AG09309 (cell line): ENCODE measurements at places on chromosomes 12 and 14.

- peak; percentile 75 for DNase-seq
These were observed 200.2 kb downstream of the CHST11 start for GRCh38 chr12:104656921-104657320.

DNA sequence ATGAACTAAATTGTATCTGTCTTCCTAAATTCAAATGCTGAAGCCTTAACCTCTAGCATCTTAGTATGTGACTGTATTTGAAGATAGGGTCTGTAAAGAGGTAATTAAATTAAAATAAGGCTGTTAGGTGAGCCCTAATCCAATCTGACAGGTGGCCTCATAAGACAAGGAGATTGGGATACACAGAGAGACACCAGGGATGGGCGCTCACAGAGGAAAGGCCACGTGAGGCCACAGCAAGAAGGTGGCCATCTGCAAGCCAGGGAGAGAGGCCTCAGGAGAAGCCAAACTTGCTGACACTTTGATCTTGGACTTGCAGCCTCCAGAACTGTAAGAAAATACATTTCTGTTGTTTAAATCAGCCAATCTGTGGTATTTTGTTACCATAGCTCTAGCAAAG is 110.6 kb downstream of the GTF2A1 start:
- no peak for DNase-seq

GRCh38 chr12:91561301-91561957 is 378.8 kb upstream of the DCN start:
- DNase-seq: no peak

DNA sequence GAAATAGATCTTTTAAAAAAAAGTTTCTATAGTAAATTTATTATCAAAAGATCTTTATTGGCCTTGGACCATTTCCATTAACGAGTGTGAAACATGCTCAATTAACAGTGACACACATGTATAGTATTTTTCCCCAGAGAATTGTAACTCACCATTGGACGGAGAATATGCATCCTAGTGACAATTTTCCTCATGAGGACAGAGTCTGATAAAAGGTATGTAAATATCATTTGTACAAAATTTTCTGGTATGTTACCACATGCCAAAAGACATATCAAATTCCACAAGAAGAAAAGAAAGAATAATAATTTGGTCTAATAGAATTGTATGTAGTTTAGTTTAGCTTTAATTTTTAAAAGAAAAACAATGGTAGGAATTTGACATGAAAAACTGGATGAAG is 1096.0 kb upstream of the FLRT2 start:
- DNase-seq: no peak

DNA sequence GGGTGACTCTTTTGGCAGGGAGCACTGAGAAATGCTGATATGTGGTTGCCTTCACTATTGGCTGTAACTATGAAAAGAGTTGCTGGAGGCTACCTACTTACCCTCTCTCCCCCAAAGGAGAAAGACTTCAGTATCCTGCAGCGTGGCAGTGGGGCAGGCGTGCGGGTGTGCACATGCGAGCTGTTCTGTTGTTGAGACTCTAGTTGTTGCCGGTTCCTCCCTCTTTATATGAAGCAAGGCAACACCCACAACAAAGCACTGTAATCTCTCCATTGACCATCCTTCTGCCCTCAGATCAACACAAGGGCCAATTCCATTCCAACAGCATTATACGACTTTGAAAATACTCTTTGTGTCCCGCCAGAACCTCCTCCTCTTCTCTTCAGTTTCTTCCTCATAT is 259.4 kb downstream of the CACNA1C start:
- no peak for DNase-seq

- DNase-seq: no peak
These were observed 20.3 kb downstream of the VDR start for GRCh38 chr12:47884501-47884900.

- peak; percentile 60 for DNase-seq
These were observed 2.8 kb upstream of the CLEC9A start for GRCh38 chr12:10027721-10028120.

- DNase-seq: no peak
These were observed 308.4 kb upstream of the LRFN5 start for GRCh38 chr14:41298328-41298690.

DNA sequence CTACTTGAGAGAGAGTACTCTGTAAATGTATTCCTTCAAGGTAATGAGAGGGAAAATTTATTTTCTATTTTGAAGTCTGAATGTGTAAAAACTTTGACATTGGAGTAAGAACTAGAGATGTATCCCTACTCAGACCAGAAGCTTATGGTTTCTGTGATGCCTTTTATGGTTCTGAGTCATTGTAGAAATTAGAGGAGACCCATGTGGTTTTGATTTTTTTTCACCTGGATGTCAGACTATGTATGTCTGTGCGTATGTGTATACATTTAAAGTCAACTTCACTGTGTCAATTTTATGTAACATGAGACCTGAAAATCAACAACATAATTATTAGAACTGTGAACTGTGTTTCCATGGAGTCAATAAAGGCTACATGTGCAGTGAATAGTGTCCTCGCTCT is 302.0 kb downstream of the TRHDE start:
- DNase-seq: no peak

DNA sequence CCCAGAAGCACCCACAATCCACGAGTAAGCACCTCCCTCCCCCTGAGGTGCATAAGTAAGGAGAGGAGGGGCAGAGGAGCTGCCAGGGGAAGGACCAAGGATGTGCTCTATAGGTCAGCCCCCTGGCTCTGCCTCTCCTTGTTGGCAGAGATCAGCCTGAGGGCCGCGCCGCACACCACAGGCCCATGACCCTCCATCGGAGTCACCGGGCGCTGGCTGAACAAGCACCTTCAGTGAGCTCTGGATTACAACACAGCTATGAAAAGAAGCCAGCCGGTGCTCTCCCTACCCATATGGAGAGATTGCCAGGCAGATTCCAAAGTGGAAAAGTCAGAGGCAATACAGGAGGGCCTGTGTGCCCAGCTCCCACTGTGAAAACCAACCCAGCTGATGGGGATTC is 257.3 kb downstream of the GLT1D1 start:
- DNase-seq: no peak

DNA sequence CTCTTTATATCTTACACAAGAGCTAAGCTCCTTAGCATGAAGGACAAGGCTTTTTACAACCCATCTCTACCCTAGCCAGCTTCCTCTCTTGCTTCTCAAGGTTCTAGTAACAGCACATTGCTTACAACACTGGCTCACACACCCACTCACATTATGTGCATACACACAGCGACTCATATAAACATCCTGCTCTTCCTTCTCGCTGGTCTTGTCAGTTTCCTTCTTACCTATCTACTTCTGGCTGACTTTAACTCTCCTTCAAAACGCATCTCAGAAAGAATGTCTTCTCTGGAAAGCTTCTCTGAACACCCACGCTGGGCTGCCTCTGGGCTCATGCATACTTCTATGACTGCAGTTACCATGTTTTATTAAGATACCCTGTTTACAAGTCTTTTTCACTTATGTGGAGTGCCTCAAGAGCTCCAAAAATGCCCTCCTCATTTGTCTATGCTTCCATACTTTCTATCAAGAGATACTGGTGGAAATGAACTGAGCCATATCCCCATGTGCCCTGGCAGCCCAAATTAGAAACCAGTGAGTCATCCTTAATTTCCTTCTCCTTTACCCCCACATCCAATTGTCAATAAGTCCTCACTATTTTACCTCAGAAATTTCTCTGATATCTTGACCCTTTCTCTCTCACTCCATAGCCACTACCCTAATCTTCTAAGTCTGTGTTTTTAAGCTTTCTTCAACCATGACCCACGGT is 126.9 kb upstream of the KRAS start:
- DNase-seq: peak; percentile 24

DNA sequence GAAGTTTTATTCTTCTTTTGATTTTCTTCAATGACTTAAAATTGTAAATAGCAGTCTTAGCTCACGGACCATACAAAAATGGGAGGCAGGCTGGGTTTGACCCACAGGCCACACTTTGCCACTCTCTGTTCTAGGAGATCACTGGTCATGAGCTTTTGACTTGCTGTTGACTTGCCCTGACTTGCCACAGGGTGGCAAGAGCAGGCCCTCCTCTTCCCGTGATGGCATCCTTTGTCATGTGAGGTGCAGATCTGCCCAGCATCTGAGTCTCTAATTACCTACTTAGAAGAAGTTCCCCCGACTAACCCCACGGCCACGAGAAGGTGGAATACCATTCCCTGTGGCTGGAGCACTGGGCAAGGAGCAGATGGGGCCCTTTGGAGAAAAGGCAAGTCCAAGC is 81.0 kb upstream of the SCAF11 start:
- no peak for DNase-seq

- DNase-seq: no peak
These were observed 142.7 kb downstream of the FOXA1 start for GRCh38 chr14:37452323-37452722.

GRCh38 chr14:90547250-90547649 is 150.4 kb downstream of the CALM1 start:
- DNase-seq: no peak

- no peak for DNase-seq
These were observed 1036.2 kb upstream of the FLRT2 start for GRCh38 chr14:84493779-84494178.

DNA sequence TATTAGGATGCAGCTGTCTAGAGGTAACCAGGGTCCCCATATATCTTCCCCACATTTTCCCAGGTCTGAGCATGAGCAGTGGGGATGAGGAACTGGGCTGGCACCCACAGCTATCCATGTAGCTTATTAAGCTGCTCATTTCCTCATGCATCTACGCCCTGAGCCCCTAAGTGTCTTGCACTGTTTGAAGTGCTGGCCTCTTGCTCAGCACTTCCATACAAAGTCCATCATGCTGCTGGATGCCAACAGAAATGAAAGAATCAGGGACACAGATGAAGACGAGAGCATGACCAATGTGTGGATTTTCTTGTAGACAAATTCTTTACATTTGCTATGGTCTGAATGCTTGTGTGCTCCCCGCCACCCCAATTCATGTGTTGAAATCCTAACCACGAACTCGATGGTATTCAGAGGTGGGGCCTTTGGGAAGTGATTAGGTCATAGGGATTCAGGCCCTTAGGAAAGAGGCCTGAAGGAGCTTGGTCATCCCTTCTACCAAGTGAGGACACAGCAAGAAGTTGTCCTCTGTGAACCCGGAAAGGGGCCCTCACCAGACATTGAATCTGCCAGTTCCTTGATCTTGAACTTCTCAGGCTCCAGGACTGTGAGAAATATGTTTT is 54.5 kb downstream of the C12orf75 start:
- no peak for DNase-seq

DNA sequence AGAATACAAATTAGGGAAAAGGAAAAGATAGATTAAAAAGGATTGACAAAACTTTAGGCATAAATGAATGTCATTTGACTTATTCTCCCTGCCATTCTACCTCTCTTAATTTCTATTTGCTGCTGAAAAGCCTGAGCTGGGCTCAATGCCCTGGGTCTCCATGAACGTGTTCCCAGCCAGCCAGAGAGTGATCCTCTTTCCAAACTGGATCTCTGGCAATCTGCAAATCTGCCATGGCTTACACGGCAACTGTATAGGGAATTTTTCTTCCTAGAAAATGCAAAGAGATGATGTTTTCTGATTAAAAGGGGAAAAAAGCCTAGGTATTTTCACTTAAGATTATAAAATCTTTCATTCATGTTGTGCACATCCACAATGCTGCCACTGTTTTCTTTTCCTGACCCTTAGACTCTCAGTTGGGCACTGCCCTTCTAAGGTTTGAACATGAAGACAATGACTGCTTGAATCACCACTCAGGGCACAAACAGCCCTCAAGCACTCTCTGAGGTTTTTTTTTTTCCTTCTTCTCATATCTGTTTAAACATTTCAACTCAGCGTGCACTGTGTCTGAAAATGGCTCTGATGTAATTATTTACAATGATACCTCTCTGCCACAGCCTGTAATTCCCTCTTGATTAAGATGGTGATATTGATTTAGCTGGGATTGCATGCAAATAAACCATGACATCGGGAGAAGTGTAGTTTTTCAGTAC is 60.3 kb downstream of the DACT1 start:
- DNase-seq: no peak

- DNase-seq: no peak
These were observed 5.7 kb downstream of the CACNA2D4 start for GRCh38 chr12:1912580-1913376.

GRCh38 chr14:68210729-68211299 is 391.2 kb downstream of the RAD51B start:
- peak; percentile 76 for DNase-seq

DNA sequence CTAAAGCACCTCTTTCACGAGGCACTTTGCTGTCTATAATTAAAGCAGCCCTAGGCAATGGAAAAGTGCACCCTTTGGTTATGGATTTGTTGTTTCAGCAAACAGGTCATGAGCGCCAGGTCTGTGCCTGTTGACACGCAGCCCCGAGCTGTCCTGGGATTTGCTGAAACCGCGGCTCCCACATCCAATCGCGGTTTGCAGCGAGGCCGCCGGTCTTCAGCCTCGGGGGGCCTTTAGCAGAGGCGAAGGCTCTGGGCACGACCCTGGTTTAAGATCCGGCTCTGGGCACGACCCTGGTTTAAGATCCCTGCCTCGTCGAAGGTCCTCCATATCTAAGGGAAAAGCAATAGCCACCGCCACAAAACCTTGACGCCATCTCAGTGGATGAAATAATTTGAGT is 79.2 kb downstream of the GLT1D1 start:
- no peak for DNase-seq

DNA sequence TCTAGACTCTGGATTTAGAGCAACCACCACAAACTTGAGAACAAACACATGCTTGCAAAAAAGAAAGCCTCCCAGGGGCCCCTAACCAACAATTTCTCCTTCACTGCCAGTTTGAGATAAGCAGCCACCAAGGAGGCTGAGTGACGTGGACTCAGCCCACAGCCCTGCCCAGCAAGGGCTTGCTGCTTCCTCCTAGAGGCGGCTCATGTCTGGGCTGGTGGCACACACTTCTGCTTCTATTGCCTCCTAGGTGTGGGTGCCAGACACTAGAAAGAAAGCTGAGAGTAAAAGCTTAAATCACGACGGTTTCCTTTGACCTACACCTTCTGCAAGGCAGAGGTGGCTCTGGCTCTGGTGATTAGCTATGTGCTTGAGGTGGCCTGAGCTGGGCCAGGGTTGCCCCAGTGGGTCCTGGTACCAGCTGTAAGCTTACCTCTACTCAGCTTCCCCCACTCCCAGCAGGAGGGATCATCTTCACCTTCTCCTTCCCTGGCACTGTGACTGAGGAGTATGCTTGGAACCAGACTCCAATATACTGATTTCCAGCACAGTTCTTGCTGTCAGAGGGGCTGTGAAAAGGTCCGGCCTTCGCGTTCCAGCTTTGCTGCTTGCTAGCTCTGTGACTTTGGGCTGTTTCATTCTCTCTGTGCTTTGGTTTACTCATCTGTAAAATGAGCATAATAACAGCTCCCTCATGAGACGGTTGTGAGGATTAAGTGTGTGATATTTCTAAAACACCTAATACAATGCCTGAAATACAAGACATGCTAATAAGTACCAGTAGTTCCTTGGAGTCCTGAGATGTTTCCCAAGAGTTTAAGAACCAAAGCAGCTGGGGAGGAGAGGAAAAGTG is 89.7 kb upstream of the PARP11 start:
- no peak for DNase-seq

DNA sequence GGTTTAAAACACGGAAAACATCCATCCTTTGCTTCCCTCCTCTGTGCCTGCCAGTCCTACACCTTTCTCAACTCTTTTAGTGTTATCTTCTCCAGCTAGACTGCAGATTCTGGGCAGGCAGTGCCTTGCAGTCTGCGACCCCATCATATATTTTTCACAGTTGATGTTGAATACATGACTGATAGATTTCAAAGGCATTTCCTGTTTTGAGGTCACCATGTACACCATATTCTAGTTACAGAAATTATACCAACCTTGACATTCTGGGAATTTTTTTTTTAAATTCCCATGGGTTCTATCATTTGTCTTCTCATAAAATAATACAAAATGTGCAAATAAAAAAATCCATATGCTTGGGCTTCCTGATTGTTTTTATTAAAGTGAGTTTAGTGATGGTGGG is 16.6 kb downstream of the SOCS2 start:
- DNase-seq: no peak

GRCh38 chr12:50088577-50089335 is 3.6 kb downstream of the SMARCD1 start:
- no peak for DNase-seq
